Suprapubic skin (tissue), 4 donors: ENCODE measurements at places on chromosomes 12 and 14. TPM values are rescaled to one million over a fixed set of nuclear protein-coding genes. Genes with fewer than 3 reads are reported as not detected.
A peak's percentile ranks its signal among the peaks of the same experiment; 100 is the strongest.

The TAS2R14 gene
- total RNA-seq, result 3.5 TPM

The PRKD1 gene
- total RNA-seq, result 5.4 TPM

The CLEC4A gene
- 1.1 TPM for total RNA-seq

- H3K27ac ChIP-seq, result no peak overlapping the region
- H3K4me3 ChIP-seq, result no peak overlapping the region
- H3K27me3 ChIP-seq, result peaks cover 10% of the 10 kb centered on the region
Observed at GRCh38 chr14:36553656-36554260, 28.7 kb downstream of the NKX2-8 start.

DNA sequence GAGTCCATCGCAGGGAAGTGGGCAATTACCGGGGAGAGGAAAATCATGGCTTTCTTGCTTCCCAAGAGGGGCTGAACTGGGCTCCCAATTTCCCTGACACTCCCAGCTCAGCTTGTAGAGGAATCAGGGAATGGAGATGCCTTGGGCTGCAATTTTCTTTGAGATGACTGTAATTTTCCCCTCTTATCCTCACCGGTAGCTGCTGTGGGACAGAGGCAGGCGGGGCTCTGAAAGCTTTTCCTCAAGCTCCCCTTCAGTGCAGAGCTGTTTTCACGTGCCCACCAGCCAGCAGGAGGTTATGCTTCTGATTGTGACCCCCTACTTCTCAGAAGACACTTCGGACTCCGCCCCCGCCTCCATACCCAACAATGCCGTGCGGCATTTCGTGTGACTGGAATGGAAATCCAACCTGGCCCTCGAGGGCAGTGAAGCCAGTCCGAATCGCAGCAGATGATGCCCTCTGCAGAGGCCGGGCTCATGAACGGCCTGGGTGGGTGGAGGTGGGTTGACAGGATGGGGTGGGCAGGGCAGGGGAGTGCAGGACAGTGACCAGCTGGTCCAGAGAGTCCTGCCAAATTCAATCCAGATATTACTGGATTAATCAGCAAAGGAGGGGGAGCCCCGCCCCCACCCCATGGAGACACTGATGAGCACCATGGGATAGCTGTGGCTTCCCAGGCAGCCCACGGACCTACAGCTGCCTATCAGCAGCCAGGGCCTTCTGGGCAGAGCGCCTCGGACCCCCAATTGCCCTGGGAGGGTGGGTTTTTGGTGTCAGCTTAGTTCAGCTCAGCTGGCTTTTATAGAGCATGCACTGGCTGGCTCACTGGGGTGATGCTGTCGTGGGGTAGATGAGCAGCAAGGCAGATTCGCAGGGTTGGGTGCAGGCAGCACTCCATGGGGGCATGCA is 37.6 kb downstream of the RTL1 start:
- DNase-seq, result peak; percentile 77
- no peak overlapping the region for H3K27ac ChIP-seq
- H3K4me1 ChIP-seq, result peaks cover 11% of the 10 kb centered on the region
- peaks cover 9% of the 10 kb centered on the region for H3K27me3 ChIP-seq

GRCh38 chr12:51320311-51320694 is 3.7 kb downstream of the BIN2 start:
- no peak for DNase-seq
- H3K36me3 ChIP-seq, result no peaks in the 10 kb centered on the region
- no peak overlapping the region for H3K4me3 ChIP-seq

DNA sequence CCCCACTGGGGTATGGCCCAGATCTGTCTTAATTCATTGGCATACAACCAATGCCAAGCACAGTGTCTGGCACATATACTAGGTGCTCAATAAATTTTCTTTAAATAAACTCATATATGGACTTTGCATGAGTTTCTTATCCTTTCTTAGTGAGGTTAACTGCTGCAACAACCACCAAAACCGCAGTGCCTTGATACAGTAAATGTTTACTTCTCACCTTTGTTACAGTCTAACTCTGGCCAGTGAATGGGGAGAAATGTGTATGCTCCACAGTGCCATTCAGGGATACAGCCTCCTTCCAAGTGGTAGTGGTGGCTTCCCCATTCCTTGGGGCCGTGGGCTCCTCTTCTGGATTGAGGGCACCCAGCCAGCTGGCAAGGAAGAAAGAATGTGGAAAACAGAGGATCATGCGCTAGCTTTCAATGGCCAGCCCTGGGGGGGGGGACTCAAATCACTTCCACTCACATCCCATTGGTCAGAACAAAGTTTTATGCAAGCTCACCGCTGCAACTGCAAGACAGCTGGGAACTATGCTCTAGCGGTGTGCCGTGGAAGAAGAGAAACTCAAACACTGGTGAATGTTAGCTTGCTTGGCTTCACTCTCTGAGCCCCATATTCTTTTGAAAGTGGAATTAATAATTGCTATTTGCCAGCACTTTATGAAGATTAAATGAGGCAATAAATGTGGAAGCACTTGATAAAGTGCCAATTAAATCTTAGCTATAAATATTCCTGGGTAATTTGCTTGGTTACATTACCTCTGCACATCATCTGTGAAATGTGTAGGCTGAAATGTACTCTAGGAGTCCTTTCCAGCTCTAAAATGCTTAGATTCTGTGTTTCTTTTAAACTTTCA is 51.0 kb upstream of the SOCS2 start:
- no peak for DNase-seq
- H3K36me3 ChIP-seq, result no peaks in the 10 kb centered on the region
- H3K27ac ChIP-seq, result no peak overlapping the region
- H3K4me1 ChIP-seq, result peaks cover 2% of the 10 kb centered on the region
- H3K27me3 ChIP-seq, result no peaks in the 10 kb centered on the region
- H3K4me3 ChIP-seq, result no peak overlapping the region

DNA sequence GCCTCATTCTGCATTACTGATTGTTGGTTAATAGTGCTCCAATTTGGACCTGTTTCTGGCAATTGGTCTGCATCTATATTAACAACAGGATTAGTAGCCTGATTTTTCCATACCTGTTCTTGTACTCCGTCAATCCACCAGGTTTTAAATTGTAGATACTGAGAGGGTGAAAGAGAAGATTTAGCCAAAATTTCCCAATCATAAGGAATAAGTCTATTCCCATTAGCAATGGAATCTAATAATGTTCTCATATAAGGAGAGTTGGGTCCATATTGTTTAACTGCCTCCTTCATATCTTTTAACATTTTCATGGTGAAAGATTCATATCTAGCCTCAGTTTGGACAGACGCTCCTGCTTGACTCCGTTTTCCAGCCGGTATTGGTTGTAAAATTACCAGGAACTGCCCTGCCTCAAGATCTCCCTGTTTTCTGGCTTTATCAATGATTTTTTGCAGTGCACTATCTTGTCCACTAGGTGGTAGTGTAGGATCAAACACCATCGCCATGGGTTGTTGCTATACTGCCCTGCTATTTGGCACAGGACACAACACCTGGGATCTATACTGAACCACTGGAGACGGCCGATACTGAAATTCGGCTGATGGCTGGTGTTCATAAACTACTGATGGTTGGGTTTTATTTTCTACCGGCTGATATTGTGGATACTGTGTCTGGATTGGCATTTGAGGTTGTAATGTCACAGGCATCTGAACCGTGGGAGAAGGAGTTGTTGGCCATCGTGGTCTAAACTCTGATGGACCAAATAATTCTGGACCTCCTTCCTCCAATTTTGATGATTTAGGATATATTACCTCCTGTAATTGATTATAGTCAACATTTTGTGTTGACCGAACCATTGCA is 25.2 kb downstream of the DHRS4L2 start:
- H3K27me3 ChIP-seq, result no peaks in the 10 kb centered on the region
- H3K27ac ChIP-seq, result no peak overlapping the region
- peaks cover 13% of the 10 kb centered on the region for H3K4me1 ChIP-seq
- H3K36me3 ChIP-seq, result no peaks in the 10 kb centered on the region

- DNase-seq, result peak; percentile 60
- H3K27me3 ChIP-seq, result no peaks in the 10 kb centered on the region
- H3K4me3 ChIP-seq, result no peak overlapping the region
- H3K4me1 ChIP-seq, result peaks cover 49% of the 10 kb centered on the region
- no peaks in the 10 kb centered on the region for H3K36me3 ChIP-seq
Observed at GRCh38 chr12:13194401-13195110, 2.0 kb upstream of the EMP1 start.

GRCh38 chr12:95605087-95605486 is 53.8 kb upstream of the USP44 start:
- H3K4me1 ChIP-seq, result peaks cover 24% of the 10 kb centered on the region
- H3K36me3 ChIP-seq, result no peaks in the 10 kb centered on the region
- H3K4me3 ChIP-seq, result no peak overlapping the region
- no peaks in the 10 kb centered on the region for H3K27me3 ChIP-seq
